ENCODE measurements at places on chromosomes 2 and 18.
A peak's percentile ranks its signal among the peaks of the same experiment; 100 is the strongest.

GRCh38 chr2:207352978-207353671 lies 176.6 kb upstream of the CREB1 start:
- DNase-seq = no peak

DNA sequence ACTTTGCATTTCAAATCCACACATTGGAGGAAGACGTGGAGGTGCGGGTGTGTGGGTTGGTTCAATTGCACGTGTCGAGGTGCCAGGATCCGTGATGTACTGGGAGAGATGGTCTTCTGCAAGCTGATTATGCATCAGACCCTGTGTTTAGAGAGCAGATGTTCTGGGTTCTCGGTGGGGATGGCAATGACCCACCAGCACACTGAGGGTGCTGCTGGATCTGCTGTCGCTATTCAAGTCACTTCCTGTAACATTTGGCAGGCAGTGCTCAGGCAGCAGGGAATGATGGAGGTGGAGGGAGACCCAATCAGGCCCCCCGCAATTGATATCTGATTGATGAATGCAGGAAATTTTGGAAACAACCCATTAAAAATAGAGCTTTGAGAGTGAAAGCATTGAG lies 830.1 kb upstream of the POU3F3 start:
- DNase-seq = no peak

DNA sequence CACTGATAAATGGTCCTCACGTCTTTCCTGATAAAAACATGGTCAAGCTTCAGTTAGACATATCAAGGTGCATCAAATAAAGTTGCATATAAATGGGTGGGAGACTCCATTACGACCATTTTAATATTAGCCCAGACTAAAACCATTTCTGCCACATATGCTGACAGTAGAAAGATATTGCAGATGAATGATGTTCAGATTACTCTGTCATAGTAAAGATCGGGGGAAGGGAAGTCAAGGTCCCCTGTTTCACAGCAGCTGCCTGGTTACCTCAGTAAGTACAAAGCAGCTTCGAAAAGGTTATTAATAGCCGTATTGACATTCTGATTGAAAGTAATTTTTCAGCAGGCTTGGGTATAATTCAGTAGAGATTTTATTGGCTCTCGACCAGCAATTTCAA lies 927.7 kb upstream of the CDH2 start:
- DNase-seq = no peak

DNA sequence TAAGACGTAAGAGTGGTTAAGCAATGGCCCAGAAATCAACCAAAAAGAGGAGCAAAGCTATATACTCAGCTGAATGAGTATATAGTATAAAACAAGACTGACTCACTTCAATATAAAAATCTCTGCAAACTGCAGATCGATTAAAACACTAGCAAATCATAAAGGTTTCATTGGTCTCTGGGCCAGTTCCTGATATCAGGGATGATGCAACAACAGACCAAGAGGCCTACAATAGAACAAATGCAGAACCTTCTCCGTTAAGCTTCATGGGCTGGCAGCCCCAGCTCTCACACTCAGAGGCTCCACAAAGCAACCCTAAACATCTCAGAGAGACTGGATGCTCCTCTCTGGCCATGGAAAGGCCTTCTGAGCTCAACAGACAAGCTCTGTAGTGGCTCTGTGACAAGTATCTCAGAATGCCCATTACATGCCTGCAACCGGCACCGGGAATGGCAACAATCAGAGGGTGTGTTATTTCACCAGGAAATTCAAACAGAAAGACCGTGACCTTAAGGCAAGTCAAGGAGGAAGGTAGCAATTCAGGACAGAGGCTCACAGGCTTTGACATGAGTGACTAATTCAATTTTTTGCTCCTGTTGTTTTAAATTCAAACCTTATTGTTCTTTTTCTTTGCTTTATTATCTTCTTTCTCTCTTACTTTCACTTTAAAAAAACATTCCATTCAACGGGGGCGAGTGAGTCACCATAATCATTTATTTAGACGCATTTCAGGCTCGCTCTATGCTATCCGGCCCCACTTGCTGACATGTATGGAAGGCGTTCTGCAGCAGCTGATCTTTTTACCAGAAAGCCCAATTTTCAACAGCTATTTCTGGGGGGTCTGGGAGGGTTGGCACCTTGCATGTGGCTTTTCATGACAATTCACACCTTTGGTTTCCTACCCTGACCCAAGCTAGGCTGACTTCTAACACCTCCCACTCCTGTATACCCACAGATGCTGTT lies 15.1 kb downstream of the CYRIA start:
- DNase-seq = no peak

GRCh38 chr2:188181067-188181838 lies 110.4 kb upstream of the GULP1 start:
- no peak for DNase-seq

- no peak for DNase-seq
Observed at GRCh38 chr18:4256766-4257417, 198.2 kb downstream of the DLGAP1 start.

DNA sequence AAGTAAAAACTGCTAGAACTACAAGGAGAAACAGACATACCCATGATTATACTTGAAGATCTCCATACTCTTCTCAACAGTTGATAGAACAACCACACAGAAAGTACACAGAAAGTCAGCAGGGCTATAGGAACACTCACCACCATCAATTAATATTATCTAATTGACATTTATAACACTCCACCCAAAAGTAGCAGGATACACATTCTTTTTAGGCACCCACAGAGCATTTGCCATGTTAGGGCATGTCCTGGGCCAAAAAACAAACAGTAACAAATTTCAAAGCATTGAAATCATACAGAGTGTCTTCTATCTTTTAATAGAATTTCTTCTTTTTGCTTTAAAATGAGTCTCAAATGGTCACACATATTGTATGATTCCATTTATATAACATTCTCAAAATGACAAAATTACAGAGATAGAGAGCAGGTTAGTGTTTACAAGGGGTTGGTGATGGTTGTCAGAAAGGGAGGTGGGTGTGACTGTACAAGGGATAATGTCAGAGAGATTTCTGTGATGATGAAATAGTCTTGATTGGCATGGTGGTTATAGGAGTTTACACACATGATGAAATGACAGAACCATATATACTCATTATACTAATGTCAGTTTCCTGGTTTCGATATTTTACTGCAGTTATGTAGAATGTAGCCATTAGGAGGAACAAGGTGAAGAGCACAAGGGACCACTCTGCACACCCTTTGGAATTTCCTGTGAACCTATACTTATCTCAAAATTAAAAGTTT lies 82.8 kb downstream of the NCK2 start:
- DNase-seq = no peak

- DNase-seq = no peak
Observed at GRCh38 chr2:115833196-115833595, 1390.8 kb downstream of the DPP10 start.

DNA sequence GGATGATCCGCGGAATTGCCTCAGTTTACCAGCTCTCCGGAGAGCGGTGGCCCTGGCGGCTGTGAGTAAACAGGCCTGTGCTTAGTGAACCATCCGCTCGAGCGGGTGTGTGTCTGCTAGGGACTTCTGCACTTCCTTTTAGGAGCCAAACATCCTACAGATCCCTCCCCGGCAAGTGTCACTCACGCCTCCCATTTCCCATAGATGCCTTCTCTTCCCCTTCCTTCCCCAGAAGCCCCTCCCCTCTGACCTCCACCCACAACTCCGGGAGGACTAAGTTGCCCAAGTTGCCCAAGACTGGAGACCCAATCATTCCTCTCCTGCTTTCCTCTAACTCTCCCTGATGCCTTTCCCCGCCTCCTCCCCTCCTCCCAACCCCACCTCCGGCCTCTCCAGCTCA lies 2.9 kb downstream of the C1QL2 start:
- DNase-seq = no peak

DNA sequence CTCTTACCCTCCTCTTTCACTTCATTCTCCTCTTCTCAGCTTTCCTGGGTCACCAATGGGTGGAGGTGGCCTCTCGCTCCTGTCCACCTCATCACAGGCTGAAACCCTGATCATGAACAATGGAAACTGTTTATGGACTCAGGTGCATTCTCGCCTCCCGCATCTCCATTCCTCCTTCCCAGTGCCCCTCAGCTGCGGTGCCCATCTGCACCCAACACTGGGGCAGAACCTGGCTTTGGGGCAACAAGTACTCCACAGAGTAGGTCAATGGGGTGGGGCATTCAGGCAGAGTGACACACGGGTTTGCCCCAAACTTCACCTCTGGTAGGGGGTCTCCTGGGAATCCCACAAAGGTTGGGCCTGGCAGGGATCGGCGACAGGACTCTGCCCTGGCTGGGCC lies 199.5 kb downstream of the RTP5 start:
- DNase-seq = no peak

DNA sequence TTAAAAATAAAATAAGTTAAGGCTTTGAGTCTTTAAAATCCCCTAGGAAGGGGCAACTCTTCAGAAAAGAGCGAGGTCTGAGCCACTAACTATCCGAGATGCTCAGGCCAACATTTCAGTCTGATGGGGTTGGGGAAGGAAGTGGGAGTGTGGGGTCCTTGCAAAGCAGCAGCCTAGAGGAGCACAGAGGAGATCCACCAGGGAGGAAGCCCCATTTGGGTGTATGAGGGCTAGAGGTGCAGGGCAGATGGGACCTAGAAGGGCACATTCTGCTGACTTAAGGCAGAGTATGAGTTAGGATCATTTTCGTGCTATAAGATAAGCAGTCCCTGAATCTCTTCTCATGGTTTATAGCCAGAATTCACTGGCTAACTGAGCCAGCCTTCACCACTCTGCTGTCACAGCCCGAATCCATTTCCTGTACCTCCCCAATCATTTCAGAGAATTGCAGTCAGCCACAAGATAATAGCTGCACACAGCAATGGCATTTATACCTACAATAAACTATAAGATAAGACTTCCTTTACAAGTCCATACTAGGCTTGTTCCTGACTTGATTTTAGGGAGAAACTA lies 37.0 kb downstream of the MRPL30 start:
- DNase-seq = no peak

GRCh38 chr2:217356142-217356541 lies 496.3 kb upstream of the TNP1 start:
- no peak for DNase-seq

DNA sequence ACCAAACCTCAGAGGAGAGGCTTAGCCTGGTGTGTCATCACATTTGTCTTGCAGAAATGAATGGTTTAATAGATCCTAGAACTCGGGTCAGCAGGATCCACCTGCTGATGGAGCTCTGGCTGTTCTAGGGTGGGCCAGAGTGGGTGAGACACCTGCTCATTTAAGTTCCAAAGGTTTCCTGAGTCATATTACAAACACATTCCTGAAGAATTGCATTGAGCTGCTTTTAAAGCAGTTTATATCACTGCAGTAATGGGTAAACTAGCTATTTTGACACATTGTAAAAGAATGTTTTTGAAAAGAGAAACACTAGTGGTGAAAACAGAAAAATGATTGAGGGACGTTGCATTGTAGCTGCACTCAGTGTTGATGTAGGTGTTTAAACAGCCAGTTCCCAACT lies 175.3 kb upstream of the TCF4 start:
- DNase-seq = no peak

DNA sequence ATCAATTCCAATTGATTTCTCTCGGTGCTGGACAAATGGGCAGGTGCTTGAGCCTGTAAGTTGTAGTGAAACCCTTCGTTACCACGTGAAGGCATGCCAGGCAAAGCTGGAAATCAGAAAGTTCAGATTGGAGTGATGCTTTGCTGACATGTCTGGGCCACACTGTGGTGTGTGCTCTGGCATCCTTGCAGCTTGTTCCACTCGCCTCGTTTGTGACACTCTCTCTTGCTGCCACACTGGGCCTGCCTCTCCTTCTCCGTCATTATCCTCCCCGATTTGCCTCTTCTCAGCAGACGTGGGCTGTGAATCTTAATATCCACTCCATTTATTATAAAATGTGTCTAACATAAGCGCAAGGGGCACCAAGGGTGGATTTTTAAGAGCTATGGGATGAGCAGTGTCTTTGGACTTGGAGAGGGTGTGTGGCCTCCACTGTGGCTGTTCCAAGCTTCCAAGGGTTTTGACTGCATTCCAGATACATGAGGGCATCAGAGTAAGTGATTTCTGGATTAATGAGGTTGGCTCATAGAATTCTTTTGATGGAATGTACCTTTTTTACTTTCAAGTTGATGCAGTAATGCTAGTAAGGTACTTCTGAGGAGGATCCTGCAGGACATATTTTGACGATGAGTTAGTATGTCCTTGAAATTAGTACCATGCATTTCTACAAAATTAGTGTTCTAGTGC lies 238.8 kb downstream of the TPGS2 start:
- DNase-seq = no peak

- no peak for DNase-seq
Observed at GRCh38 chr2:23246992-23247683, 137.8 kb upstream of the KLHL29 start.

GRCh38 chr18:36760598-36760997 lies 68.2 kb downstream of the TPGS2 start:
- DNase-seq = no peak

DNA sequence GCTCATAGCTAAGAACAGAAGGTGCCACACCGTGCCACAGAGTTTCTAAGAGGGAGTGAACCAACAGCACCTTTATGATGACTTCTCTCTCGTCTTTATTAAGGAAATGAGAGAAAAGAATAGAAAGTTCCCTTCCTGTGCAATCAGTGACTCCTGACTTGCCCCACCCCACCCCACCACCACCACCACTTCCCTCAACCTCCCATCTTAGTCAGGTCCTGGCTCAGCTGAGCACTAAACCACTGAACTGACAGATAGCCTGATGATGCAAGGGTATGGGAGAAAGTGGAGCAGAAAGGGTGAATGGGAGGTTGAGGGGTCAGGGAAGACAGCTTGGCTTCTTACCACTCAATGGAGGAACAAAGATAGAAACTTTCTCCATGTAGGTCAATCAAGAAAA lies 75.2 kb upstream of the RMDN2 start:
- DNase-seq = no peak

- DNase-seq = no peak
Observed at GRCh38 chr2:179558010-179558934, 293.6 kb upstream of the SESTD1 start.

DNA sequence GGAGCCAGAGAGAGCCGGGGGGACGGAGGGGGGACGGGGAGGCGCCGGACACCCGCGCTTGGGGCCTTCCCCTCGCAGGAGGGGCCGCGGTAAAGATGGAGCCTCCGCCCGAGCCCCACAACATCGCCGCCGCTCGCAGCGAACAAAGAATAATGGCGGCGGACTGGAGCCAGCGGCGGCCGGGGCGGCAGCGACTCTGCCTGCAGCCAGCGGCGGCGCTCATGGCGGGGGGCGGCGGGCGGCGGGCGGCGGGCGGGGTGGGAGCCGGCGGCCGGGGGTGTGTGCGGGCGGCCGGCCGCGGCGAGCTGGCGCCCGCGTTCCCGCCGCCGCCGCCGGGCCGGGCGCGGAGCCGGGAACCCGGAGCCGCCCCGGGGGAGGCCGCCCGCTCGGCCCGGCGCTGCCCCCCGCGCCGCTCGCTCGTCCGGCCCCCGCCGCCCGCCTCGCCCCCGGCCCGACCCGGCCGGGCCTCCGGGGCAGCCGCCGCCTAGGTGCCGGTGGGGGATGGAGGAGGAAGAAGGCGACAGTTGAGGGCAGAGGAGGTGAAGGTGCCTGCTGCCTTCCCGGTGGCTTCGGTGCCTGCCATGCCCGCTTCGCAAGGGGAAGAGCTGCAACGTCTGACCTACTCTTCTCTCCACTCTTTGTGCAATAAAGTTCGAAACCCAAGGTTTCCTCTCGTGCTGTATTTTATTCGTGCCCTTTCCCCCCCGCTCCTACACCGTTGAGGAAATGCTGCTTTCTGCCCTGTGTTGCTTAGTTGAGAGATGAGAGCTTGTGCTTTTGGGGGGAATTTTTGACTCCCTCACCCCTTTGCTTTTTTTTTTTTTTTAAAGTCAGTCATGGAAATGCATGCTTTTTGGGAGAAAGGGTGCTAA lies 634 bp downstream of the CREB1 start:
- peak; percentile 86 for DNase-seq

GRCh38 chr2:204197336-204198005 lies 260.9 kb downstream of the ICOS start:
- DNase-seq = no peak

Measured in eye (tissue), 1 donor.